ENCODE measurements at places on chromosomes 13 and 19.

DNA sequence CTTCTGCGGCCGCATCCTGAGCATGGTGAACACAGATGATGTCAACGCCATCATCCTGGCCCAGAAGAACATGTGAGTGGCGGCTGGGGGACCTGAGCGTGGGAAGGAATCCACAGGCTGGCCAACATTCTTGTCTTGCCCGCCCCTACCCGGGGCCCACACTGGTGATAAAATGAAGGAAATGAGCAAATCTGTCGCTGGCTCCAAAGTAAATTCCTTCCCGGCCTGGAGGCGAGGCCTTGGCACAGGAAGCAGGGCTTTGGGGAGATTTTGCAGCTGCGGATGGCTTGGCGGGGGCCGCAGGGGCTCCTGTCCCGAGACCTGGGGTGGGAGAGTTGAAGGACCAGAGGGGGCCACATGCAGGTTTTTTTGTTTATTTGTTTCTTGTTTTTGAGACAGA is 4.4 kb downstream of the KXD1 start:
- DNase-seq = no peak

DNA sequence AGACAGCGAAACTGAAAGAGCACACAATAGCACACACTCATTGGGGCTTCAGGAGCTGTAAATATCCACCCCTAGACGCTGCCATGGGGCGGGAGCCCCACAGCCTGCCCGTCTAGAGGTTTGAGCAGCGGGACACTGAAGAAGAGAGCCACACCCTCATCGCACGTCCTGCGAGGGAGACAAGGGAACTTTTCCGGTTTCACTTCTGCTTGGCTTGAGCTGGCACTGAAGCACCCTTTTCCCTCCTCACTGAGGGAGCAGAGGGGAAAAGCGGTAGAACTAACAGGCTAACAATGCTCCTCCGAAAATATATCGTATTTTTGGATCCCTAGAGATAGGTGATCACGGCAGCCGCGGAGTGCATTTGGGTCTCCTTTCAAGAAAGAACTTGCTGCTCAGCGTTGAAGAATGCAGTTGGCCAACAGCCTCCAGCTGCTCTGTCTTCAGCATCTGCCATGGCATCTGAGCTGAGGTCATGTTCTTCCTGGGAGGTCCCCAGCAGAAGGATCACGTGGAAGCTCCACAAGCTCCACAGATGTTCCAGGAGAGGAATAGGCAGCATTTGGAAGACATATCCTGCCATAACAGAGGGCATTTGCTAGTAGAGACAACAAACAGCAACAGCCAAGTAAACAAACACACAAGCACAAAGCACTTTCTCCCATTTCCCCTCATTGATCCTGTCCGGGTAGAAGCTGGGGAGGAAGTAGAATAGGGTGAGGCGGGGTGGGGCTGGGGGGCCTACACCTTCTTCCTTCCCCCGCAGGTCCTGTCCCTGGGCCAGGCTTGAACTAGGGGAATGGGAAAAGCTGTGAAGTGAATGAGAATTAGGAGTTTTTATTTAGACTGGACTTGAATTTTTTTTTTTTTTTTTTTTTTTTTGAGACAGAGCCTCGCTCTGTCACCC is 44.8 kb upstream of the ALOX5AP start:
- DNase-seq = no peak

- peak; percentile 70 for DNase-seq
Measured at GRCh38 chr19:40605216-40605971, 4.2 kb downstream of the LTBP4 start.

DNA sequence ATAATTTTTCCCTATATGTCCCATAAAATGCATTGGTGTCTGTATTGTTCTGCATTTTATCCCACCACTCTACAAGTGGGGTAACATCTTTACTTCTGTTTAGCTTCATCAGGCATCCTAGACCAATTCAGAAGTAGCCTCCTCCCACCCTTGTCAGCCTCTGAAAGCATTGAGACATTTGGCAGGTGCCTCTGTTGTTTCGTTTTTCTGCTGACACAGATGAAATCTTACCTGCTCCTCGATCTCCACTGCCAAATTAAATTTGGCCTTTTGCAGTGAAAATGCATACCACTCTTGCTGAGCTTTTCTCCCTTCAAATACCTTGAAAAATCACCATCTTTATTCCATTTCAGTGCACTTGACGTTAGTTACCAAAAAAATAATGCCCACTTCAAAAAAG is 83.5 kb upstream of the STARD13 start:
- no peak for DNase-seq

GRCh38 chr19:43751466-43752220 is 3.1 kb downstream of the SMG9 start:
- no peak for DNase-seq

GRCh38 chr19:17448131-17448967 is at the start of gene TMEM221:
Gene TMEM221, minus strand, starts transcription at chr19:17448668. Its CDS starts 206 bp downstream, at chr19:17448462.
- DNase-seq = peak; percentile 46

DNA sequence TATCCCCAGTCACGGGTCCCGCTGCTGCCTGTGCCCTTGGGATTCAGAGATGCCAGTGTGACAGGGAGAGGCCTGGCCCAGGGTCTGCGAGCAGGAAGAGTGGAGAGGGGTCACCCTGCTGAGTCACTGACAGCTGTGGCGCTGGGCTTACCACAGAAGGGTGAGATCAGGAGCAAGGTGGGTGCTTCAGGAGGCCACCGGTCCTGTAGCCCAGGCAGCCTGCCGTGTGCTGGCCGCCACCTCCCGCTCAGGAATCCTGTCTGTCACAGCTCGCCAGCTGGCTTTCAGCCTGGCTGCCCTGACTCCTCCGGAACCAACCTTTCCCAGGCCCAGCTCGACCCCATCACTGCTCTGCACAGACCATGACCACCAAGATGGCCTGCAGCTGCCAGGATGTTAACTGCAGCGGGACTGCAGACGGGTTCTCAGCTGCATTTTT is 25.3 kb downstream of the NAXD start:
- DNase-seq = no peak

- no peak for DNase-seq
Measured at GRCh38 chr19:16885166-16885565, 3.6 kb upstream of the F2RL3 start.

DNA sequence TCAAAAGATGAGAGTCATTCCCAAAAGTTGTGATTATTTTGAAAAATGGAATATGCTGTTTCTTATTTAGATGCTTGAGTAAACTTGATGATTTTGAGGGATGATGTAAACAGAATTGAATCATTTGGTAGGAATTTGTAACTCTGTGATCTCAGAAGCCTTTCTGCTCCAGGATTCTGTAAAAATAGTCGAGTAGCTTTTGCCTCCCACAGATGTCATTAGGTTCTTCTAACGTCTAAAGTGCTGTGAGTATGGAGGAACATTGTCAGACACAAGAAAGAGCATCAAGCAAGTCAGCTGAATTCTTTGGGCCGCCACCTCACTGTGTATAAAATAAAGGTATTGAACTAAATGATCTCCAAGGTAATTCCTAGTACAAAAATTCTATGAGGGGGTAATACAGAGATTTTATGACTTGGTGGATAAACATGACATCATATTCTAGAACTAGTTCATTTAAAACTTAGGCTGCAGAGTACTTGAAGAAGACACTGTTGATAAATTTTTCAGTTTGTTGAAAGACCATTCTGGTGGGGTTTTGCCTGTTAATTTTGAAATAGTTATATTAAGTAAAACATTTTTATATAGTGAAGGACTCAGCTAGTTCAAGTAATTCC is 1.4 kb upstream of the GPR183 start:
- DNase-seq = no peak

DNA sequence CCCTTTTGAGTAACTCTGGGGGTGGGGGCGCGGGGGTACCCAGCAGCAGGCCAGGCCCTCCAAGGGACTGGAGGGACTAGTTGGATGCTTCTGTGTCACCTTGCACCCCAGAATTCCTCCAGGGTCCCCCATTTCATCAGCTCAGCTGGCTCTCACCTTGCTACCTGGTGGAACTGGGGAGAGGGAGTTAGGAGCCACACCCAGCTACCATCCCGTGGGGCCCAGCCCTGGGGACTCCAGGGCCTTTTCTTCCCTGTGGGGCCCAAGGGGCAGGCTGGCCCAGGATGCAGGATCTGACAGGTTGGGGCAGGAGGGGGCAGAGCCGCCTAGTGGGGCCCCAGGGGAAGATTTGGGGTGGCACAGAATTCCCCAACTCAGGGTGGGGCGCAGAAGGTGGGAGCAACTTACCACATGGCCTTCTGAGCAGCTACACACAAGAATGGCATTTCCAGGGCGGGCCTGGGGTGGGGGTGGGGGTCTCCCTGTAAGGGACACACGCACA is 32.8 kb upstream of the NANOS3 start:
- no peak for DNase-seq

- DNase-seq = no peak
Measured at GRCh38 chr19:3608079-3608641, 1.5 kb upstream of the TBXA2R start.

DNA sequence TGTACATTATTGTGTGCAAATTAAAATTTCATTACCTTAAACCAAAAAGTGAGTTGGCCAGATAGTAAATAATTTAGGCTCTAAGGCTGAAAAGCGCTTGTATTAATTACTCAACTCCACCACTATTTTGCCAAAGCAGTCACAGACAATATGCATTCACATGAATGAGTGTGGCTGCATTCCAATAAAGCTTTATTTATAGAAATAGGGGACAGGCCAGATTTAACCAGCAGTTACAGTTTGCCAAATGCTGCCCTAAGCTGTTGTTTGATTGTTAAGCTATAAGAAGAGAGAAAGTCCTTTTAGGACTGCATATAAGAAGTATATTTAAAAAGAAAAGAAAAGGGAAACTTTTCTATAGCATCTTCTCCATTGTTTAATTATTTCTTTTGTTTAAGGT is 342.6 kb downstream of the ITGBL1 start:
- DNase-seq = no peak

DNA sequence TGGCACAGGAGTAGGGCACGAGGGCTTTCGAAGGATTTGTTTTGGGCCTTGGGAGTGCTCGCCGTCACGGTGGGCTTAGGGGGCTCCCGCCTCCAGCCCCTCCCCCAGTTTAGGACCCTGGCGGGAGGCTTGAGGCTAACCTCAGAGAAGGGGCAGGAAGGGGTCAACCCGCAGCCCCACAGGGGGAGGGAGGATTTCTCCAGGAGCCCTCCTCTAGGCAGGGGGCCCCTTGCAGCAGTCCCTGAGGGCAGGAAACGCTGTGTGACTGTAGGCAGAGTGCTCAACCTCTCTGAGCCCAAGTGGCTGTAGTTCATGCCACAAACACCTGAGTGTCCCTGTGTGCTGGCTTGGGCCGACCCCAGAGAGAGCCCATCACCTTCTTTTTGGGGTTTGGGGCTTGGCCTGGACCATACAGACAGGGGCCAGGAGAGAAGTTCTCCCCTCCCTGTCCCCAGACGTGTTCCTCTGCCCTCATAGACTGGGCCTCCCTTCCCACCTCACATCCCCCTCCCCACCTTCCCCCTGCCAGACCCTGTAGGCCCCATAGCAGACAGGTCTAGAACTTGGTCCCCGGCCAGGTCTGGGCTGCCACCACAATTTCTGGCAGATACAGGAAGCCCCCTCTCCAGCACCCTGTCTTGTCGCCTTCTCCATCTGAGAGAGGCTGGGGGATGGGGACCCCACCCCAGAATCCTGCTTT is 8.1 kb downstream of the ISYNA1 start:
- no peak for DNase-seq

Data from stimulated activated CD4-positive, alpha-beta T cell treated with anti-CD3 and anti-CD28 coated beads, Interleukin-12 subunit alpha, Interleukin-12 subunit beta, amount 100 ng/mL, for 24 hours (primary cell).